Posterior cingulate gyrus (tissue), 11 donors: ENCODE measurements at places on chromosomes 7 and 10.

DNA sequence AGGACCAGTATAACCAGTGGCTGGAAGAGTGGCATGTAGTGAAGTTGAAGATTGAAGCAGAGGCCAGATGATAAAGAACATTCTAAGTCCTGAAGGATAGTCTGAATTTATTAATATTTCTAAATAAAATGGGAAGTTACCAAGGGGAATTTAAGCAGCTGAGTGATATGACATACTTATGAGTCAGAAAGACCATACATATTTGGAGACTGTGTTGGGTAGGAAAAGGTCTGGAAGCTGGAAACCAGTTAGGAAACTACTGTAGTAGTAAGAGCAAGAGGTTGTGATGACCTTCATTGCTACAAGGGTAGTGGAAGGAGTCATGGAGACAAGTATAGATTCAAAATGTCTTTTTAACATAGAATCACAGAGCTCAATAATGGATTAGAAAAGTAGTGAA lies 752.3 kb downstream of the SUGCT start:
- DNase-seq = no peak

DNA sequence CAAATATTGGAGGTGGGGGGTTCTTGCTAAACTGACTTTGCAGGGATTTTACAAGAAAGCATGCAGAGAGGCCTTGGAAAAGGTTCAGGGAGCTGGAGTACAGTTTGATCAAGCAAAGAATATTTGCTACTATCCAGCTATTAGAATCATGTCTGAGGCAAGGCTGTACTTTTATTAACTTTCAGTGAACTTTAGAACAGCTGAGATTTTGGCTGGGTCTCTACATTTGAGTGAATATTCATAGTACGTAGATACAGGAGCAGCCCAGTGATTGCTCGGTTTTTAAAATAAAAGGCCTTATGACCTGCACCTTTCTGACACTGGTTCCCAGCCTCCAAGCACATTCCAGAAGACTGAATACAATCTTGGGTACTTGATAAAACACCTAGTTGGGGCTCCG lies 496.8 kb upstream of the AKR1E2 start:
- no peak for DNase-seq

- no peak for DNase-seq
Measured at GRCh38 chr10:3999642-4000041, 214.6 kb upstream of the KLF6 start.

DNA sequence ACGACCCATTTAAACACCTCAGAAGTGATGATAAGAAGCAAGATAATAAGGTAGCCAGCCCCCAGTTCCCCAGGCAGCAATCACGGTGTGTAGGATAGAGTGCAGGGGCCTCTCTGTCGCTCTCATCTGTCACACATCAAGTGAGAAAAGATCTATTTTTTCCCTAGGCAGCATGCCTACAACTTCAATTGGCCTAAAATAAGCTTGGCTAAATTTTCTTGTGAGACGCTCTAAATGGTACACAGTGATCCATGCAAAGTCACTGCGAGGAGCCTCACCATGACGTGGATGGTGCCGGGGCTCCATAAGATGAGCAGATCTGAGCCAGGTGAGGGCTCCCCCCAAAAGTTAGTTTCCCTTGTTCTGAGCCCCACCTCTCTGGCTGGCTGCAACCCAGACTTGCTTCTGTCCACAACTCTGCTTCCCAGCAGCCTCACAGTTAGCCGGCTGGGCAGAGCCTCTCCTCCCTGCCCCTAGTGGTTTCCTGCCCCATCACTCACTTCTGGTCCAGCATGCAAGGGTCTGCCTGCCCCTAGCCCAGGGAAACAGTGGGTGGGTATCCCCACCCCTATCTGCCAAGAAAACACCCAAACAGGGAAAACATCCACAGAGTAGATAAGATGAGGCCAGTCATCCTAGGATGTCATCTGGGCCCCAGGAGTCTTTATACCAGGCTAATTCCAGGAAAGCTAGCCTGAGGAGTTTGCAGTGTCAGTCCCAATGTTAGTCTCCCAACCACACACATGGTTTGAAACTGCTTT lies 342.1 kb downstream of the GRID1 start:
- DNase-seq = no peak

DNA sequence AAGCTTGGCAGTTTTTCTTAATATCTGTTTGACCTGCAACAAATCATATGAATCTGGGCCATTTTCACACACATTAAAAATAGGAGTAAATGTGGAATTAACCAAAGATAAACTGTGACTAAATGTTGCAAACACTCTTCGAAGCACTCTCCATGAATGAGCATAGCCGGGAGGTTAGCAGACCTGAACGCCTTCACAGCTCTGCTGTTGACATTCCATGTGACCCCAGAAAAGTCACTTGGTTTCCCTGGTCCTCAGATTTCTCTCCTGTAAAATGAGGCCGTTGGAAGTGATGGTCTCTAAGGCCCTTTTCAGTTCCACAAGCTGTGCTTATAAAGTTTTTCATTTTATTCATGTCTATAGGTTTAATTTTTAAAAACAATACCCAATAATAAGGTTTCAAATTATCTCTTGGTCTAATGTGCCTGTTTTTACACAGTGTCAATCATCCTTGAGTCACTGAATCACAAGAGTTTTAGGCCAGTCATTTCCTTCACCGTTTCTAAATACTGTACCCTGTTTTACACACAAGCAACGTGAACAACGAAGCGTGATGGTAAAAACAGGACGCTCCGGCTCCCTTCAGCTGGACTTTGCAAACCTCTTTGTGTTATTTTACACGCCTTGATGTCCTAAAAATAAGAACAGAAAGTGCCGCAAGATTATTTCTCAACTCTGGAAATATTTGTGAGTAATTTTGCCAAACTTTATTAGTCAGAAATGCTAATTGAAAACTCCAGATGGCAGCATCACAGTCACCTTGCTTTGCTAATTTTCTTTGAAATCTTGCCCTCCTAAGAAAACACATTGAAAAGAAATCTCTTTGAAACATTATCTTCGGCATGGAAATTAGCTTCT lies 38.6 kb upstream of the MET start:
- DNase-seq = no peak

DNA sequence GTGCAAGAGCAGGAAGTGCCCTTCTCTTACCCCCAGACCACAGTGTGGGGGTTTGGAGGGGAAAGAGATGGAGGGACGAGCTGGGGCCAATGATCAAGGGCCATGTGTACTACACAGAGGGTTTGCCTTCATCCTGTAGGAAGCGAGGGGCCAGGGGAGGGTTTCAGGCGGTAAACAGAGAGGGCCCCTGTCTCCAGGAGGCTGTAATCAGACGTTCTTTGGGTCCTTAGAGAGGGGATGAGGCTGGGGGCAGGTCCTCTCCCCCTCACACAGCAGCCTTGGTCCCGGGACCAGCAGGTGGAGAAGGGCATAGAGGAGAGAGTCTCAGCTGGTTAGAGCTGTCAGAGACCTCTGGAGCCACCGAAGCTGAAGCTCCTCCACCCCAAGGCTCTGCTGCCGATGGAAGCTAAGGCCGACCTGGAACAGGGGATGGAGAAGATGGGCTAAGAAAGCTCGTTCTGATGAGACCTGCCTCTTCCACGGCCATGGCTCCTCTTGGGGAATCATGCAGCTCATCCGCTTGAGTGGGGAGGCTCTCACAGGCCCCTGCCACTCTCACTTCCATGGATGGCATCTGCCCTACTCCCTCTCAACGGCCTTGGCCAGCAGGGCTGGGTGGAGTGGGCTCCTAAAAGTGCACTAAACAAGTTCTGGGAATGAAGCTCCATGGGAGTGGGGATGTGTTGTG lies 3.5 kb downstream of the LOXL4 start:
- DNase-seq = no peak

DNA sequence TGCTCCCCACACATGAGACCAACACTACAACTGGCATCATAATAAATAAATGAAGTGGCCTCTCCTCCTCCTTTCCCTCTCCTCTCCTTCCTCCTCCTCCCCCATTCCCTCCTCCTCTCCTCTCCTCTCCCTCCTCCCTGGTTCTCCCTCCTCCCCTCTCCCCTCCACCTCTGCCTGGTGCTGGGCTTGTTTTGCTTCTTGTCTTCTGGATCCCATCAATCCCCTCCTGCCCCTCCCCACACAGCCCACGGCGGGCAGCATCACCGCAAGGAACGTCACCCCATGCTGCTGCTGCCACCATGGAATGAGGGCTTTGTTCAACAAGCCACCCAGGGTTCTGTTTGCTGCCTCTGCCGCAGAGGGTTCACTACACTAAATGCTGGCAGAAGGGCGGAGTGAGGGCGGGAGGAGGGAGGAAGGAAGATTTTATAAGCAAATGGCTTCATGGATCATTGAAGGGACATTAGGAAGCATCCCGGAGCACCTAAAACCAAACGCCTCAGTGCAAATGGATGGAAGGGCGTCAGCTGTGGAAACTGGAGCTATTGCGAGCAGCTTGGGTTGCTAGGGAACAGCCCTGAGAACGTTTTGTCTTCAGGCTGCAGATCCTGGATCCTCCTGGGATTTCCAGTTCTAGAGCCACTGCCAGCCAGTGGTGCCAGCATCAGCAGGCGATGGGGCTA lies 379.7 kb upstream of the ZMIZ1 start:
- DNase-seq = peak; percentile 85

- no peak for DNase-seq
Measured at GRCh38 chr7:11895337-11895736, 63.3 kb upstream of the THSD7A start.

- no peak for DNase-seq
Measured at GRCh38 chr7:23594879-23595604, 2.1 kb upstream of the CCDC126 start.

GRCh38 chr7:71668572-71668971 lies 536.6 kb downstream of the GALNT17 start:
- DNase-seq = no peak

DNA sequence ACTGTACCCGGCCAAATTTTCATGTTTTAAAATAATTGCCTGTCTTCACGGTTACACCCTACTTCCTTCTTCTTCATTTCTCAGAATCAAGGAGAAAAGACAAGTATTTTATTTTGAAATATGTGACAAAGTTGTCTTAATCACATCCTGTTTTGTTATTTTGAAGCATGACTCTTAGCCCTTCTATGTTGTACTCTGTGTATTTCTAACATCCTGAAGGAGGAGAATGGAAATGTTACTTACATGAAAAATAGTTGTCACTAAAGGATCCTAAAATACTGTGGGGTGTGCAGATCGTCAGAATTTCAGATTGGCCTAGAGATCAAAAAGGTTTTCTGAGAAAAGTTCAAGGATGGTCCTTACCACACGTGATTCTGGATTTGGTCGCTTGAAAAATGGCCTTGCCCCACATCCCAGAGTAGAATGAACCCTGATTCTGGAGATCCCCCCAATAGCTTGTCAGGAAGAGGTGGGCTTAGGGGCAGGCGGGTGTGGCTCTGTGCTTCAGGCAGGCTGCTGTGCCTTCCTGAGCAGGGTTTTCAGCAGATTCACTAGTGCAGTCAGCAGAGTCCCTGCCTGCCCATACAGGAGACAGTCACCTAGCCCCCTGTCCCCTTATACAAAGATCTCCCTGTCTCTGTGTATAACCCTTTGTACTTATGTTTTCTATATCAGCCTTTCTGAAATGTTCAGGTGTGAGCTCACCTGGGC lies 8.6 kb downstream of the UPP1 start:
- DNase-seq = no peak

- no peak for DNase-seq
Measured at GRCh38 chr10:6558759-6559461, 21.2 kb downstream of the PRKCQ start.

GRCh38 chr10:35819736-35820135 lies 177.6 kb upstream of the FZD8 start:
- no peak for DNase-seq

GRCh38 chr7:158107806-158108205 lies 479.8 kb downstream of the PTPRN2 start:
- DNase-seq = no peak

GRCh38 chr10:64332551-64332950 lies 811.4 kb downstream of the REEP3 start:
- no peak for DNase-seq

DNA sequence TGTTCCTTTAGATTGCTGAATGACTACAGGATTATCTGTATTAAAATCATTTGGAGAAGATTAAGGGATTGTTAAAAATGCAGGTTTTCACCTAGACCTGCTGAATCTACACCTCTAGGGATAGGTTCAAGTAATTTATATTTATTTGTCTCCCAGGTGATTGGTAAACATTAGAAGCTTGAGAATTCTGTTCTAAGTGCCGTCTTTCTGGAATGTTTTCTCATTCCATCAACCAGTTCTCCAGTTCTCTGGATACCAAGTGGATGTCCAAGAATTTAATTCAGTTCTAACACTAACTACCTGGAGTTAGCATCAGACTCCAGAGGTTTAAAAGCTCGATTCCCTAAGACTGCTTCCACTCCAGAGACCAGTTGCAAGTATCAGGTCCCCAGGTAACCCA lies 110.9 kb downstream of the PRTFDC1 start:
- DNase-seq = no peak

DNA sequence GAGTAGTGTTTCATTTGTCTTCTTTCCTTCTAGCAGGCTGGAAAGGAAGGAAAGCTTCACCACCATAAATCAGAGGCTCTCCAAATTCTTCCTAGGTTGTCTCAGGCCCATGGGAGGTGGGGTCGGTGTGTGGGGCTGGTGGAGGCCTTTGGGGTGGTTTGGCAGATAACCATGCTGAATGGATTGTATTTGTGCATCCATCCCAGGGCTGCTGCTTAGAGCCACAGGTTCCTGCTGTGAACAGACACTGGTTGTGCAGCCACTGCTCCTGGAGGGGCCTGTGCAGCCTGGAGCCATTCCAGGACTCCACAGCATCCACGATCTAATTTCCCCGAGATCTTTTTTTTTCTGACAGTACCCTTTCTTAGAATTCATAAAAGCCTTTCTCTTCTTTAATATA lies 741.8 kb downstream of the SUGCT start:
- DNase-seq = no peak

- no peak for DNase-seq
Measured at GRCh38 chr7:128115336-128115820, 84.1 kb upstream of the LRRC4 start.

GRCh38 chr7:18491871-18492270 lies 3.7 kb upstream of the HDAC9 start:
- no peak for DNase-seq

DNA sequence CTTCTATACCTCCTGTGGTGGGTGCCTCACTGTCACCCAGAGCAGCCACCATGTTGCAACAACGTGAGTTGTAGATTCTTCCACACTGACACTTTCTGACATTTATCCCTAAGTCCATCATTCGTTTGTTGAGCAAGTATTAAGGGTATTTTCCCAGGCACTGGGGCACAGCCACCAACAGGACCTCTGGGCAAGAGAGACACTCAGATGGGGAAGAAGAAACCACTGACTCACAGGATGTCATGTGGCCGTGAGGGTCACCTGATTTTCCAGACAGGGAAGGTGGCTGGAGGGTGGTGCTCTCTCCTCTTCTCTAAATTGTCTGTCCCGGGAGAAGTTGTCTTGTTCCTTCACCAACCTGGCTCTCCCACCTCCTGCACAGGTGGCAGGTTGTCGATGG lies 51.7 kb upstream of the PPIF start:
- DNase-seq = no peak

DNA sequence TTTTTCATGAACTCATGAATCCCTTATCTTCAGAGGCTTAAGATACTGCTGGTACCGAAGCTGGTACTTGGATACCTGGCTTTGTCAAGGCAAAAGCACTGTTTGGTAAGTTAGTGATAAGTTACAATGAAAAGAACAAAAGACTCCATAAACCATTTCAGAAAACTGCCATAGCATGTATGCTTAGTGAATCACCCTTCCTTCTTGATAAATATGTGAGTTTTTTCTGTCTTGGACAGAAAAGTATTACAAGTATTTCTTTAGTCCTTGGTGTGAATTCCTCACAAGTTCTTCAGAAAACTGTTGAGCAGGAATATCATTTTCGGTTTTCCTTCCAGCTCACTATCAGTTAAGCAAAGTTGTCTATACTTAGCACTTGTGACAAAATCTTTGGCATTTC lies 25.6 kb downstream of the PUS7 start:
- DNase-seq = no peak

GRCh38 chr10:97633921-97634320 lies 621 bp upstream of the MORN4 start:
- DNase-seq = no peak

- DNase-seq = no peak
Measured at GRCh38 chr10:86520871-86521677, 518 bp downstream of the WAPL start.
